Iris pigment epithelial cell (primary cell): ENCODE measurements at places on chromosomes 13 and 19.

- peak; percentile 11 for DNase-seq
These were observed 750.6 kb downstream of the DIAPH3 start for GRCh38 chr13:59413126-59413525.

DNA sequence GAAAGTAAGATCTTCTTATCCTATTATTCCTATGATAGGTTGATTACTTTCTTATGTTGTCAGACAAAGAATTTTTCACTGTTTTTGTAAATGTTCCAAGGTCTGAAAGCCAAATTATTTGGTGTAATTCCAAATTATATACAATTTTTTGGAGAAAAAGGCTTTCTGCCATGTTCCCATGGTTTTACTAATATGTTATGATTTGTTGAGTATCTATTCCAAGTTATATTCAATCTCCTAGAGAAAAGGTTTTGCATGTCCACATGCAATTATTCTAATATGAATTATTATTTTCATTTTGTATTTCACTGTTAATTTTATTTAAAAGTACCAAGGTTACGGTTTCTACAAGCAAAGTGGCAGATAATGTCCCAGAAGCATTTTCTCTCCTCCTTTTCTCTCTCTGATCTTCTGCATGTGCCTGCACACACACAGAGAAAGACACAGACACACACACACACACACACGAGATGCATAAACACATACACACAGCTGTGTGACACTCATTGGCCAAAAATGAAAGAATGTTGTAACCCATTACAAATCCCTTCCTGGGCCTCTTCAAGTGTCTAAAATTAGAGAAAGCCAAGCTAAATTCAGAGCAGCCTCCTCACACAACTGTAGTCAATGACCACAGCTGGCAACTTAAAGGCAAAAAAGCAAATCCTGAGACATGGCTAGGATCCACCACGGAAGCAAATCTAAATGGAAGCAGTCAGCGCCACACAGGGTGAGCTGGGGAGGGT lies 621.0 kb downstream of the EFNB2 start:
- DNase-seq: peak; percentile 82

DNA sequence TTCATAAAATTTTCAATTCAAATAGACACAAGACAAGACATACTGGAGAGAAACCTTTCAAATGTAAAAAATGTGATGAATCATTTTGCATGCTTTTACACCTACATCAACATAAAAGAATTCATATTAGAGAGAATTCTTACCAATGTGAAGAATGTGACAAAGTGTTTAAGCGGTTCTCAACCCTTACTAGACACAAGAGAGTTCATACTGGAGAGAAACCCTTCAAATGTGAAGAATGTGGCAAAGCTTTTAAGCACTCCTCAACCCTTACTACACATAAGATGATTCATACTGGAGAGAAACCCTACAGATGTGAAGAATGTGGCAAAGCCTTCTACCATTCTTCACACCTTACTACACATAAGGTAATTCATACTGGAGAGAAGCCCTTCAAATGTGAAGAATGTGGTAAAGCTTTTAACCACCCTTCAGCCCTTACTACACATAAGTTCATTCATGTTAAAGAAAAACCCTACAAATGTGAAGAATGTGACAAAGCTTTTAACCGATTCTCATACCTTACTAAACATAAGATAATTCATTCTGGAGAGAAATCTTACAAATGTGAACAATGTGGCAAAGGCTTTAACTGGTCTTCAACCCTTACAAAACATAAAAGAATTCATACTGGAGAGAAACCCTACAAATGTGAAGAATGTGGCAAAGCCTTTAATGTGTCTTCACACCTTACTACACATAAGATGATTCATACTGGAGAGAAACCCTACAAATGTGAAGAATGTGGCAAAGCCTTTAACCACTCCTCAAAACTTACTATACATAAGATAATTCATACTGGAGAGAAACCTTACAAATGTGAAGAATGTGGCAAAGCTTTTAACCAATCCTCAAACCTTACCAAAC lies 24.6 kb upstream of the ZNF431 start:
- DNase-seq: peak; percentile 82

- peak; percentile 25 for DNase-seq
These were observed 232.0 kb downstream of the B3GLCT start for GRCh38 chr13:31431722-31432137.

- DNase-seq: no peak
These were observed 9.6 kb downstream of the MYO1F start for GRCh38 chr19:8567522-8568172.

DNA sequence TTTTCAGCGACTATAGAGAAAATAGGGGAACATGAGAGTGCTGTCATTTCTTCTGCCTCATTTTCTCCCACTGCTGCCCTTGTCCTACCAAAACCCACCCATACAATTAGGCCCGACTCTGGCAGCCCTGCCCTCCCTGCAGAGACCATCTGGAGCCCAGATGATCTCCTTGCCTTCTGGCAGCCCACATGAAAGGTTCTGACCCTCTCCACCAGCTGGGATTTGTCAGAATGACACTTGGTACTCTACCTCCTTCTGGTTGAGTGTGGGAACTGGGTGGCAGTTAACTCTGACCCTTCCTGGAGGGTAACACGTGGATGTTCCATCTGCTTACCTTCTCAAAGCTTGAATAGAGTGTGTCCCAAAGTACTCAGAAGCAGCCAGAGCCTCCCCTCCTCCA lies 21.0 kb upstream of the SIAH3 start:
- DNase-seq: no peak

DNA sequence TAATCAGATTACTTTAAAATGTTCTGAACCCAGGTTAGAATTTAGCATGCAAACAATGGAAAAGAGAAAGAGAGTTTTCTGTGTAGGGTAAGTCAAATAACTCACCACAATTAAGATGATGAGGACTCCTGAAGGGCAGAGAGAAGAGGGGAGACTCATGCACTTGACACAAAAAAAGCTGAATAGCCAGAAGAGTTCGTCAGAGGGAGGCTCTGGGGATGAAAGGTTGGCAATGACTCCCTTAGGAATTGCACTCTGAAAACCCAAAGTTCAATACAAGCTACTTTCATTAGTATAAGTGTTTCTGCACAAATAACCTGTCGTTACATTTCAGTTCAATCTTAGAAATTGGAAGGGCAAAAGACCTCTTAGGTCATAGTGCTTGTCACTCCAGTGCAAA lies 434.4 kb upstream of the PCDH9 start:
- no peak for DNase-seq

DNA sequence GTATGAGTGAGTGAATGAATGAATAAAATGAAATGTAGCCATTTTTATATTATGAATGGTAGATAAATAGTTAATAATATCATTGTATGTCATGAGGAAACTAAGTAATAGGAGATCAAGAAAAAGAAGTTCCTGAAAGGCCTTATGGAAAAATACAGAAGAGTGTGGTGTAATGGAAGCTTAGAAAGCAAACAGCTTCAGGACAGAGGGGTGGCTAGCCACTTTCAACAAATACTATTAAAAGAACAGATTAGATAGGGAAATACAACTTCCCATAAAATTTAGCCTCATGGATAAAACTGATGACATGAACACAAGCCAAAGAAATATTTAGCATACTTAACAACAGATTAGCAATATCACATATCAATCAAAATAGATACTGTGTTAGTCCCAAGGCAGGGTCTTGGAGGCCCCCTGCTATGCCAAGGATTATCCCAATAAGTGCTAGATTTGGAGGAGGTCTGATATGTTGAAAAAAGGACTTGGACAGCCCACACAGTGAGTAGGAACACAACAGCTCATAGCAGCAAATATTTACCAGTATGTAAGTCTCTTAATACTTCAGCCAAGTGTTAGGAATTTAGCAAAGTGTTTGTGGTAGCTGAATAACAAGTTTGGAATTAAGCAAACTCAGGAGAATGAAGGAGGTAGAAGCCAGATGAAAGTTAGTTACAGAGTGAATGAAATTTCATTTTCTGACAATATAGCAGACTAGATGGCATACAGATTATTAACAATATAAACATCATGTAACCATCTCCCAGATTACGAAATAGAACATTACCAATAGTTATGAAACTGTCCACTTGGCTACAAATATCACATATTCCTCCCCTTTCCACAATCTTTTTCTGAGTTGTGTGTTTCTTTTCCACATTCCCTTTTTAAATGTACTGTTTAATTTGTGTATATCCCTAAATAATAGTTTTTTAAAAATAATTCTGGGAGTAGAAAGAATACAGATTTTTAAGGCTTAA lies 1632.0 kb downstream of the PCDH9 start:
- peak; percentile 91 for DNase-seq

DNA sequence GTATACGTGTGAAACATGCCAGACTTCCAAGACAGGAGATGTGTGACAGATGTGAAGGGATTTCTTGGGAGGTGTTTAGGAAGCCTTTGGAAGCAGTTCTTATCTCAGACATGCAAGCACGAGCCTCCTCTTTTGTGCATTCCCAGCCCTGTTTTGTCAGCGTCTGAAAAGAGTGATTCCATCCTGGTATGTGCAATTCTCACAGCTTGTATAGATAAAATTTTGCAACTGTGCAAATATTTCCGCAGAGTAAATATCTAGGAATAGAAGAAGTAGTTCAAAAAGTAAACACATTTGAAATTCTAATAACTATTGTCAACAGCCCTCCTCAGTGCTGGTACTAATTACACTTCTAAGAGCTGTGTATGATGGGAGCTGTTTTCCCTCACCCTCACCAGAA lies 72.3 kb upstream of the C1QTNF9B start:
- peak; percentile 56 for DNase-seq

DNA sequence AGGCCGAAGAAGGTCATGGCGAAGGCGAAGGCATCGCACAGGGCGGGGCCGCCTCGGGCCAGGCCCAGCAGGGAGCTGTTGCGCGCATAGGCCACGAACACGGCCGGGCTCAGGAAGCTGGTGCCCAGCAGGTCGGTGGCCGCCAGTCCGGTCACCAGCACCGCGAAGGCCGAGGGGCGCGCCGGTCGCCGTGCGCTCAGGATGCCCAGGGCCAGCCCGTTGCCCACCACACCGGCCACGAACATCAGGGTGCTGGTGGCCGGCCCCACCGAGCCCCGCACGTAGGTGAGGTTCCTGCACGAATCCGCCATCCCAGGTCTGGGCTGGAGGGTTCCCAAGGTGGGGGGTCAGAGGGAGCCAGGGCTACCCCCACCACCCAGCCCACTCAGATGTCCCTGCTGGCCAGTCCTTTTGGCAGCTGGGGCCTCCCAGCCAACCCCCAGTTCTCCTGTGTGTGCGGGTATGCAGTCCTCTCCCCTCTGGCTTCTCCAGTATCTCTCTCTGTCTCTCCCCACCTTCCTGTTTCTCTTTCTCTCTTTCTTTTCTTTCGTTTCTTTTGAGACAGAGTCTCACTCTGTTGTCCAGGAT lies 880 bp downstream of the PTGIR start:
- no peak for DNase-seq

DNA sequence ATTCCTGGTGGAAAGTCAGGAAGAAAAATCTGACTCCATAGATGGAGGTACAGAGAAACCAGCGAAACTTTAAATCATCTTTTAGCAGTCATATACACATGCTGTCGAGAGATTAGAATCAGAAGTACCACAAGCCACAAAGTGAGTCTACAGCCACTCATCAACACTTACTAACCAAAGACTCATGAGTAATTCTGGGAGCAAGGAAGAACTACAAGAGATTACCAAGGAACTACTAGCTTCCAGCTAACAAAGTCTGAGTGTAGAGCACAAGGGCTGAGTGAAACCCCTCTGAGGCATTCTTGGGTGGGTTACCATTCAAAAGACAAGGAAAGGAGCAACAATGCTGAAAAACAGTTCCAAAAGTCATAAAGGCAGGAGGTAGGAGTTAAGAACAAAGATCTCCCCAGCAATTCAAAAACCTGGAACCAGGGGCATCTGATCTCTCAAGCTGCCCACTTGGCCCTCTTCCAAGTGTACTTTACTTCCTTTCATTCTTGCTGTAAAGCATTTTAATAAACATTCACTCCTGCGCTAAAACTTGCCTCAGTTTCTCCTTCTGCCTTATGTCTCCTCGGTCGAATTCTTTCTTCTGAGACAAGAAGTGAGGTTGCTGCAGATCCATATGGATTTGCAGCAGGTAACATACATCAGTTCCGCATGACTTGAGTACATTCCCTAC lies 13.0 kb downstream of the RBM26 start:
- DNase-seq: peak; percentile 67

DNA sequence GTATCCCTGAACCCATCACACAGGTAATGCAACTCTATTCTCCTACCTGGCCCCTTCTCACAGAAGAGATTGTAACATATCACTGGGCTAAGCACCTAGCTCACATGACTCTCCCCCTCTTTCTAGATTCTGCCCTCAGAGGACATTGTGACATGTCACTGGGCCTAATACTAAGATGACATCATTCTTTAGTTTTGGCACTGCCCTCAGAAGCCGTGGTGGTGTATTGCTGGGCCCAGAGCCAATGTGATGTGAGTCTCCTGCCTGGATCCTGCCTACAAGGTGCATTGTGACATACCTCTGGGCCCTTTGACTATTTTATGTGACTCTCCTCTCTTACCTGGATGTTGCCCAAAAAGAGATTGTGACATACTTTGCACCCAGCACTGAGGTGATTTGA lies 21.4 kb upstream of the ZNF730 start:
- no peak for DNase-seq

- no peak for DNase-seq
These were observed 8.0 kb downstream of the PTH2 start for GRCh38 chr19:49415102-49415809.

GRCh38 chr19:1466461-1467214 lies 12.4 kb downstream of the C19orf25 start:
- no peak for DNase-seq

DNA sequence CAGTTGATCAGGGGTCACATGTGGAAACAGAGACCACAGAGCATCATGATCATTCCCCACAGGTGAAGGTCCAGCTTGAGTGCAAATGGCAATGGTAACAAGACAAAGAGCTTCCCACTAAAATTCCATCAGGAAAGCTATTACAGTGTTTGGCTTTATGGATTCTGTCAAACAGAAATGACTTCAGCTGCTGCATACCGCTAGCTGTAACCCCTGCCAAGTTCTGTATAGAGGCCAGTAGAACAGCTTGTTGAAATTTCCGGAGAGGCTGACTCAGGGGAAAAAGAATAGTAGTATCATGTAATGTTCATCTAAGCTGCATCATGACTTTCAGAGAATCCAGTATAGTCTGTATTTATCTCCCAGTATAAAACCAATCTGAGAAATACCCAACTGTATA lies 1704.7 kb downstream of the SLITRK5 start:
- peak; percentile 69 for DNase-seq

GRCh38 chr13:94860981-94861407 lies 148.6 kb upstream of the SOX21 start:
- peak; percentile 21 for DNase-seq

DNA sequence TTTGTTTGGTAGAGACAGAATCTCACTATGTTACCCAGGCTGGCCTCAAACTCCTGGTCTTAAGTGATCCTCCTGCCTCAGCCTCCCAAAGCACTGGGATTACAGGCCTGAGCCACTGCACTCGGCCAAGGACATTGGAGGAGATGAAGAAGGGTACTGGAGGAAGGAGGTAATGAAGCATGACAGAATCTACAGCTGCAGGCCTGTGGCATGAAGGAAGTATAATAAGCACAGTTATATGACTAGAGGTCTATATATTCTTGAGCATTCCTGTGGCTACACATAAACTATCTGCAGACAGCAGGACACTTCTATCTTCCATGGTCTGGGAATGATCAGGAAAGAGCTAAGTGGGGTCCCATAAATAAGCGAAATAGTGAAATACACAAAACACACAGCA lies 18.2 kb downstream of the ZNF565 start:
- DNase-seq: no peak
